Cortex of kidney (tissue), 1 donor: ENCODE measurements at places on chromosomes 3 and 15.

GRCh38 chr3:81764665-81765064 is 3.2 kb upstream of the GBE1 start:
- DNase-seq, result no peak

DNA sequence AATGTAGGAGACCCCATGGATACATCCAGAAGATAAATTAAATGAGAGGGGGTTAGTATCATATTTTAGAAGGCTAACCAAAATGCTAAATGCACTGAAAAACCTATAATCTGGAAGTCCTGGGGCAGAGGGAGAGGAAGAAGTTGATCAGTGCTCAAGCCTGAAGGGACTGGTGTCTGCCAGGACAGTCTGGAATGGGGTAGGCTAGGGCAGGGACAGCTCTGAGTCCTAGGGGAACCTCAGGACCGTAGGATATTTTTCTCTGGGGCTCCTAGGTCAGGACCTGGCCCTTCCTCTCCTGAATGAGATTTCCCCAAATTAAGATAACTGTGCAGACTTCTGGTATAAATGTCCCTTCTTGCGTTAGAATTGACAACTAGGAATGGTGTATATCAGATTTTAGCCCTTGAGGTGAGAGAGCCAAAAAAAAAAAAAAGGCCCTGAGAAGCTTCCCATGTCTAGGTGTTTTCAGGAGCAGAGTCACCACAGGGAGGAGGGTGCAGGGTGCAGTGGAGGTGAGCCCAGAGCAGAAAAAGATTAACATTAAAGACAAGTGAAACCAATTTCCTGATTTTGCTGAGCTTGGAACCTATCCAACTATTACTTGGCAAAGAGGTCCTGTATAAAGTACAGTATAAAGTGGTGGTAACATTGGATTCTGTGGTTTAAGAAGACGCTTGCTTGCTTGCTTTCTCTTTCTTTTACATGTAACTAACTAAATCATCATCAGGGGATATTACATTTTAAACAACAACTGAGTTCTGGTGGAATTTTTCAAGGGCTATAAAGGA is 63.5 kb downstream of the HACD2 start:
- DNase-seq, result no peak

DNA sequence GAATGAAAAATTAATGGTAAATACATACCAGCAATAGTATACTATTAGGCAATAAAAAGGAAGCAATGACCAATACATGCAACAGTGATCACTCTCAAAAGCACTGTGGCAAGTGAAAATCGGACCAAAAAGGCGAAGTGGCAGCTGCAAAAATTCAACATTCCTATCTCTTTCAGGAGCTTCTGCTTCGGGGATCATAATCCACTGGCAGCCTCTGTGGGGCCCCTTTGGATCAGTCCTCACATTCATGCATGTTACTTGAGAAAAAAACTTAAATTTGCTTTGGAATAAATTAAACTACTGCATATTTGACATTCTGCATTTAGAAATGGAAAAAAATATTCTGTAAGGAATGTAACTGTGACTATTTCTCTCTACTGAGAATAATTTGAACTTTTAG is 425.6 kb downstream of the NR2F2 start:
- DNase-seq, result no peak

- DNase-seq, result no peak
Observed at GRCh38 chr3:30308131-30308530, 298.3 kb upstream of the TGFBR2 start.

DNA sequence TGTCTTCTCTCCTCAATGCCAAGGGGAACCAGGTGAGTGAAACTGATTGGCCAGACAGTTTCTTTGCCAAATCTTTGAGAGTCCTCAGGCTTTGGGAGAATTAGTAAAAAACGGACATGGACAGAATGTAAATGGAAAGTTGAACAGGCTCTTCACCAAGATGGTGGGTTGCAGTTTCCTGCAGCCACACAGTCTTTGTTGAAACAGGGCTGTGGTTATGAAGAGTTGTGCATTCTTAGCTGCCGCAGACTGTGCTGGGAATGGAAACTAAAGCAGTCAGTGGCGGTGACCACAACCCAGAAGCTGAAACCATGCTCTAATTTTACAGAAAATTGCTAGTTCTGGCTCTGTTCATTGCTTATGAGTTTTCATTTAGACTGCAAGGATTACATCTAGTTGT is 42.1 kb upstream of the TASOR start:
- no peak for DNase-seq

DNA sequence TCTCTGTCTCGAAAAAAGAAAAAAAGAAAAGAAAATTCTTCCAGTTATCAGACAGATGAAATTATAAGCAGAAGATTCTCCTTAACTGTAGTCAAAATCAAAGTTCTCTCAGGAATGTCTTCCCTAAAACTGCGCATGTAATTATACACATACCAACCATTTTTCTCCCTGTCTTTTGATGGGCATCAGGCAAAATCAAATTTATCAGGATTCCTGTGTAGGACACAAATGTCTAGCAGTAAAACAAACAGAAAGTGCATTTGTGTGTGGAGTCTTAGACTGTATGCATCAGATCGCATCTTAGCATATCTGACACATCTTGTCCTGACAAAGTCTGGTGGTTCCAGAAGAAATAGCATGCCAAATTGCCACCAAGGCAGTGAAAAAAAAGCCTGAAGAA is 3.9 kb upstream of the ARPIN start:
- no peak for DNase-seq

DNA sequence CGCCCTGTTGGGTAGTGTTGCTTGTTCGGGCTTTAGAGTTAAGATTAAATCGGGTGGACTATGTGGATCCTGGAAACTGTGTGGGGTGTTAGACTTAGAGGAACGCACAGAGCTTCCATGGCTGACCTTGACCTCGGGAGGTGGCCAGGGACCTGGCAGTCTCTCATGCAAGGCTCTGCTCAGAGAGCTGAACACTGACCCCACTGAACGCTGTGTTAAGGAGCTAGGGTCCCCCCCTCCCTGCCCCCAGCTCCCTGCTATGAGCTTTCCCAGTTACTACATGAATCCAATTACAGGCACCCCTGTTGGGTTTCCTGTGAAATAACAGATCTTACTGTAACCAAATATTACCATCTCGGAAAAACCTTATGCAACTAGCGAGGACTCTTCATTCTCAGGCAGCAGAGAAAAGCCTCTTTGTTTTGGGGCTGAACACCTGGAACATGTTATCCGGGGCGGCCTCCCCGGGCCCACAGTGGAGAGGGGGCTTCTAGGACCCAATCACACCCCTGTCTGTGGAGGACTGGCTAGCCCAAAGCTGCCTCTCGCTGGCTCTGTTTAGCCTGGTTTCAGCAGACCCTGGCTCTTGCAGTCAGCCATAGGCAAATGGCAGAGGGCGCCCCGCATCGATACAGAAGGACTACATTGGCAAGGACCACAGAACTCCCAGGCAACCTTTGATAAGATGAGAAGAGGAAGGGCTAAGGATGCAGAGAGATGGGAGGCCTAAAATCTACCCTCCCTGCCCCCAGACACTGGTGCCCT is 25.8 kb upstream of the ALDH1A3 start:
- no peak for DNase-seq

GRCh38 chr15:74789741-74790079 is 7.8 kb downstream of the CSK start:
- no peak for DNase-seq

- no peak for DNase-seq
Observed at GRCh38 chr3:177646749-177647148, 449.5 kb upstream of the TBL1XR1 start.

- DNase-seq, result no peak
Observed at GRCh38 chr3:21783839-21784238, 32.8 kb upstream of the ZNF385D start.
